ENCODE measurements at places on chromosomes 12 and 14. TPM values are rescaled to one million over a fixed set of nuclear protein-coding genes. Genes with fewer than 3 reads are reported as not detected.

CACNA2D4 gene
- total RNA-seq: 11.7 TPM

IL31 gene
- 4.0 TPM for total RNA-seq

NTN4 gene
- not detected for total RNA-seq

LPAR5 gene
- total RNA-seq: 4.8 TPM

ACOT6 gene
- total RNA-seq: not detected

GRCh38 chr14:105853907-105854599, 327.7 kb downstream of the TMEM121 start:
- no peak for DNase-seq

- DNase-seq: no peak
Observed at GRCh38 chr12:98058838-98059237, 456.6 kb upstream of the TMPO start.

DNA sequence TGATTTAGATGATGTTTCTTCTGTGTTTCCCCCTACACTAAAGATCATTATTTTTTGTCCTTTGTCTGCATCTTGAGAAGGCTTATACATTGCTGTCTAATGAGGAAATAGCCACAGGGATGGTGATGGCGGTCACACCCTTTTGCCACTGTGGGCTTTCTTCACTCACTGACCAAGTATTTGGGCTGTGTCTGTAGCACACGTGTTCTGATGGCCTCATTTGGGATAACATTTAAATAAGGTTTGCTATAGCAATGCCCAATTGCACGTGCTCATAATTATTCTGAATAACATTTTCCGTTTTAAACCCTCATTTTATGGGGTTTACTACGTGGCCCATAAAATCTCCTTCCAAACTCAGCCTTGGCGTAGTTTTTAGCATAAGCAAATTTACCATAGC, 230.3 kb upstream of the PRICKLE1 start:
- DNase-seq: no peak

- DNase-seq: no peak
Observed at GRCh38 chr14:83632375-83632774, 1897.6 kb upstream of the FLRT2 start.

DNA sequence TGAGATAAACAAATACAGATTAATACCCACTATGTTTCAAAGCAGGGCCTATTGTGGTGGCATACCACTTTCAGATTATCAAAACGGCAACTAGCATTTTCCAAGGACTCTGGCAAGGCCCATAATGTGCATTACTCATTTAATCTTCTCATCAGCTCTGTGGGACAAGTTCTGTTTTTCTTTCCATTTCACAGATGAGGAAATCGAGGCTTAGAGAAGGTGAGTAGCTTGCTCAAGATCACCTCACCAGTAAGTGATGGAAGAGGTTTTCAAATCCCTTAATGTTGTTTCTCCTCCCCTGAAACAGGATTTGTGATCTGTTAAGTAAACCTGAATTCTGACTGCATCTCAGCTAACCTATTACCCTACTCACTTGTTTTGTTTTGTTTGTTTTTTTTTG, 3.9 kb upstream of the PYGL start:
- no peak for DNase-seq

DNA sequence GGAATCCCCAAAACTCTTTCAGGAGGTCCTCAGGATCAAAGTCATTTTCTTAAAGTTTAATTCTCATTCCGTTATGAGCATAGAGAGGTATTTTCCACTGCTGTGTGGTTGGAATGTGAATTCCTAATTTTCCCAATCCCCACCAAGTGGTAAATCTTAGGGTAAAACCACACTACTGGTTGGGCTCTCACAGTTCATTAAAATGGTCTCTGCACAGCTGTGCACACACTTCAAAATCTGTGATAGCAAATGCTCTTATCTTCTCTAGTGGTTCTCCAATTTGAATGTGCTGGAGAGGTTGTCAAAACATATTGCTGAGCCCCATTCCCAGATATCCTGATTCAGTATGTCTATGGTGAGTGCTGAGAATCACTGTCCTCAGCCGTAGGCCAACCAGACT, 189.1 kb downstream of the BMP4 start:
- DNase-seq: no peak

DNA sequence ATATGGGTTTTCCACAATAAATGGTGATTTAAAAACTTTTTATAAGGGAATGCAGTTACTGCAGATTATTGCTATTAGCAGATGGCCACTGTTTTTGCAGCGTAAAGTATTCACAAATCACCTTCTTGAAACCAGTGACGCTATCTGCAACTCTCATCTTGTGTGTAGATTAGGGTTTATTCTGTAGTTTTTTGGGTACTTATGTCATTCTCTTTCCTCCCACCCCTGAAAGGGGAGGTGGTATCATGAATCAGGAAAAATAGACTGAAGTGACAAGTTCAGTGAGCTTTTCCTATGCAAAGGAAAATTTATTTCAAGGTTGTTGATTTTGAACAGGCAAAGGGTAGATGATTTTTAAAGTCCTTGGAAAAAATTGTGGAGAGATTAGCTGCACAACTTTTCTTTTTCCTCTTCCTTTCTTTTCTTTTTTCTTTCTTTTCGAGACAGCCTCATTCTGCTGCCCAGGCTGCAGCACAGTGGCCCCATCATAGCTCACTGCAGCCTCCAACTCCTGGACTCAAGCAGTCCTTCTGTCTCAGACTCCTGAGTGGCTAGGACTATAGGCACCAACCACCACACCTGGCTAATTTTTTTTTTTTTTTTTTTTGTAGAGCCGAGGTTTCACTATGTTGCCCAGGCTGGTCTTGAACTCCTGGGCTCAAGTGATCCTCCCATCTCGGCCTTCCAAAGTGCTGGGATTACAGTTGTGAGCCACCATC, 1.6 kb downstream of the FRS2 start:
- no peak for DNase-seq

All from activated CD4-positive, alpha-beta memory T cell treated with anti-CD3 and anti-CD28 coated beads for 36 hours (primary cell).